ENCODE measurements at places on chromosomes 12 and 14. TPM values are rescaled to one million over a fixed set of nuclear protein-coding genes. Genes with fewer than 3 reads are reported as not detected.

TDRD9 gene
- 0.23 TPM for polyA plus RNA-seq

DNA sequence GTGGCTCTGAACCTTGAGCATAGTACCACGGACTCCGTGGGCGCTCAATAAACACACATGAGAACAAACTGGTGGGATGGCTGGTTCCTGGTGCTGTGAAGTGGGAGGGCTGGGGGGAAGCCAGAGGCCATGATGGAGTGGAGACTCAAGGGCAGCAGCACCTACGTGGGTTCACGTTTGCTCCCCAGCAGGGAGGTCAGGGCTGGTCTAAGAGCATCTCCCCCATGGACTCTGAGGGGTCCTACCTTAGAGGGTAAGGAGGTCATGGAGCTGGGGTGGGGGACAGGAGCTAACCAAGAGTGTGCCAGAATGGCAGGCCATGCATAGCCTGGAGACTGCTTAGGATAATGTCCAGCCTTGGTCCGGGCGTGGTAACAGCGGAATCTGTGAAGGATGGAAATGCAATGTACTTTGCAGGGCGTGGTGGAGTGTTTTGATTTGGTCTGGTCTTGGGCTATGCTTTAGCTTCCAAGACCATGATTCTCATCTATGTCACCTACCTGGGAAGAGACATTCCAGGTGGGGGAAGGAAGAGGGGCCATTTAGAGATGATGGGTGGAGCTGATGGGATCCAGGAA, 103.0 kb downstream of the PRMT8 start:
- no peaks in the 10 kb centered on the region for H3K27me3 ChIP-seq
- DNase-seq = no peak
- H3K4me1 ChIP-seq = peaks cover 14% of the 10 kb centered on the region
- no peak overlapping the region for H3K27ac ChIP-seq
- H3K4me3 ChIP-seq = no peak overlapping the region

DNA sequence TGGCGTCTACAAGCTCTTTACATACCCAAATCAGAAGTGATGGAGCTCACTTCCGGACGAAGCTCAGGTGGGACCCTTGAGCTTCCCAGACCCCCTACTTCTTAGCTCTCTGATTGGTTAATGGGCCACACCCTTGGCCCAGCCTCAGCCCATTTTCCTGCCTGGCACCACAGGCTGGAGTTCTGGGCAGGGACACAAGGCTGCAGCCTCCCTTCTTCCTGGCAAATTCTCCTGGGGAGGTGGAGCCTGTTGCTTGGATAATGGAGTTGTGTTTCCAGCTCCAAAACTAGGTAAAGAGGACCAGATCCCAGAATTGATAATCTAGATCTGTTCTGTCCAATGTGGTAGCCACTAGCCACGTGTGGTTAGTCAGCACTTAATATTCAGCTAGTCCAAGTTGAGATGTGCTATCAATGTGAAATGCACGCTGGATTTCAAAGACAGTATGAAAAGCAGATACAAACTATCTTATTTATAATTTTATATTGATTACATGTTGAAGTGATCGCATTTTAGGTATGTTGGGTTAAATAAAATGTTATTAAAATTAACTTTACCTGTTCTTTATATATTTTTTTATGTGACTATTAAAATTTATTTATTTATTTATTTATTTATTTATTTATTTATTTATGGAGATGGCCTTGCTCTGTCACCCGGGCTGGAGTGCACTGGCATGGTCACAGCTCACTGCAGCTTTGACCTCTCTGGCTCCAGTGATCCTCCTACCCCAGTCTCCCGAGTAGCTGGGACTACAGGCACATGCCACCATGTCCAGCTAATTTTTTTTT, 12.6 kb upstream of the FAIM2 start:
- H3K27ac ChIP-seq = no peak overlapping the region
- no peaks in the 10 kb centered on the region for H3K36me3 ChIP-seq
- DNase-seq = peak; percentile 13
- no peak overlapping the region for H3K4me3 ChIP-seq
- H3K4me1 ChIP-seq = no peaks in the 10 kb centered on the region
- no peaks in the 10 kb centered on the region for H3K27me3 ChIP-seq

DNA sequence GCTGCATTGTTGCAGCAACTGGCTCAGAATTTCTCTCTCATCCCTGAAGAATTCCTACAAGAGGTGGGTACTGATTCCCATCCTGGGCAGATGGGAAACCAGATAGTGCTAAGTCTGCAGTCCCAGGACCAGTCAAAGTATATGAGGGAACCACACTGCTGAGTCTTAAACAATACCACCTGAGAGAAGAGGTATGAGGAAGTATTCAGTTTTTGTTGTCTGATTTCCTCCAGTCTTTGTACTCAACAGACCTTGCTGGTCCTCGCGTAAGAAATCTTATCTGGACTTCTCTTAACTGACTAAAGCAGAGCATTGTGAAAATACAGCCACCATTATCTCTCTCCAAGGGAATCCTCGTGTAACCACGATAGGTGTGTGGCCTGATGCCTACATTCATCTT, 3.6 kb upstream of the EDDM3A start:
- no peak overlapping the region for H3K27ac ChIP-seq
- no peaks in the 10 kb centered on the region for H3K4me1 ChIP-seq
- no peak overlapping the region for H3K4me3 ChIP-seq
- H3K36me3 ChIP-seq = no peaks in the 10 kb centered on the region
- no peaks in the 10 kb centered on the region for H3K27me3 ChIP-seq
- DNase-seq = no peak

DNA sequence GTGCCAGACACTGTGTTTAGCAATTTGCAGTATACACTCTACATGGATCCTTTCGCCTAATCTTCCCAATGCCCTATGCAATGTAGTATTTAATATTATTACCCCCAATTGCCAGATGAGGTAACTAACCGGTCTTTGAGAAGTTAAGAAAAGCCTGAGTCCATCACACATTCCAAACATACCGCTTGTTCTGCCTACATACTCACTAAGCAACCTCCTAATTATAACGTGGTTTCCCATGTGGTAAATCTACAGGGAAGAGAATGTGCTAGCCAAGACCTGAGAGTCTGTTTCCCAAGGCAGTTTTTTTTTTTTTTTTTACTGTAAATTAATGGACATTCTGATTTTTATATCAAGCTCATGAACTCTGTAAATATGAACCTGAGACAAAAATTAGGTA, 37.2 kb downstream of the ATP2B1 start:
- H3K4me3 ChIP-seq = no peak overlapping the region
- DNase-seq = no peak
- H3K27me3 ChIP-seq = no peaks in the 10 kb centered on the region
- H3K36me3 ChIP-seq = no peaks in the 10 kb centered on the region
- no peak overlapping the region for H3K27ac ChIP-seq
- H3K4me1 ChIP-seq = no peaks in the 10 kb centered on the region
